ENCODE measurements at places on chromosomes 2 and 18. TPM values are rescaled to one million over a fixed set of nuclear protein-coding genes. Genes with fewer than 3 reads are reported as not detected.

The CFC1 gene
- total RNA-seq: not detected

The B4GALT6 gene
- total RNA-seq: 2.5 TPM

The ACADL gene
- 10.6 TPM for total RNA-seq

The AFF3 gene
- 7.6 TPM for total RNA-seq

The RAB1A gene
- 92.3 TPM for total RNA-seq

The CELF4 gene
- total RNA-seq: 2.2 TPM

The CIB4 gene
- total RNA-seq: not detected

The CCDC148 gene
- not detected for total RNA-seq

The SCN3A gene
- total RNA-seq: 2.0 TPM

GRCh38 chr18:79568543-79569205 lies 110.9 kb upstream of the CTDP1 start:
- no peaks in the 10 kb centered on the region for H3K36me3 ChIP-seq
- no peak overlapping the region for H3K27ac ChIP-seq
- no peak overlapping the region for H3K4me3 ChIP-seq
- no peaks in the 10 kb centered on the region for H3K27me3 ChIP-seq

DNA sequence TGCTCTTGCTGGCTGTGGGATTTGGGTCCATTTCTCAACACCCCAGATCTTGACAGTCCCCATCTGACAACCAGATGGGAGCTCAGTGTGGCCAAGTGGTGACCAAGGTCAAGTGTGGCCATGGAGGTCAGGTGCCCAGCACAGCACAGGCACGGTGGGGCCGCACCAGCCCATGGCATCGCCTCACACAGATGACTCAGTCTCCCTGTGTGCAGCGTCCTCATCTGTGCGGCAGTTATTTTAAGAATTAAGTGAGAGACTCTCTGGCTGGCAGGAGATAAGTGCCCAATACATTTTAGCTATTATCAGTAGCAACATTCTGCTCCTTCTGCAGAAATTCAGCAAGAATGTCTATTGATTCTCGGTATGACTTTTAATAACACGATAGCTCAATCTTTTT lies 167.2 kb downstream of the DDX1 start:
- H3K4me1 ChIP-seq: no peaks in the 10 kb centered on the region
- DNase-seq: no peak
- H3K27ac ChIP-seq: no peak overlapping the region
- no peak overlapping the region for H3K4me3 ChIP-seq
- no peaks in the 10 kb centered on the region for H3K36me3 ChIP-seq

GRCh38 chr2:125857971-125858794 lies 797.8 kb upstream of the GYPC start:
- H3K4me3 ChIP-seq: no peak overlapping the region
- no peaks in the 10 kb centered on the region for H3K27me3 ChIP-seq
- H3K36me3 ChIP-seq: no peaks in the 10 kb centered on the region
- no peak overlapping the region for H3K27ac ChIP-seq
- no peak for DNase-seq

DNA sequence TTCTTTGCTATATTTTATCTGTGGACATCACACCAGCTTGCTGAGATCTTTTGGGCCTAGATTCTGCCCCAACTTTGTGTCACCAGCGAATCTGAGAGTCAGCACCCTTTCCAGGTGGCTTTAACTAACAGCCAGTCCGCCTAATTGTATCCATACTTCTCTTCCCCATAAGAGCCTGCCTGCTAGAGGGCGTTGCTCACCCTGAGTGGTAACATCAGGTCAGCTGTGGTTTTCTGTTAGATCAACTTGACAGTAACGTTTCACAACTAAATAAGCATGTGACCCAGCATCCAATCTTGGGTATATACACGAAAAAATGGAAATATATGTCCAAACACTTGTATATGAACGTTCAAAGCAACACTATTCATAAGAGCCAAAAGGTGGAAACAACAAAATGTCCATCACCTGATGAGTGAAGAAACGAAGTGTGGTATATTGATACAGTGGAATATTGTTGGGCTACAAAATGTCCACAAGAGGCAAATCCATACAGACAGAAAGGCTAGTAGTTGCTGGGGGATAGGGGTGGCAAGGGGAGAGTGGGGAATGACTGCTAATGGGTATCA lies 24.9 kb downstream of the EFHD1 start:
- no peak for DNase-seq
- no peaks in the 10 kb centered on the region for H3K27me3 ChIP-seq
- no peaks in the 10 kb centered on the region for H3K4me1 ChIP-seq
- no peaks in the 10 kb centered on the region for H3K36me3 ChIP-seq
- no peak overlapping the region for H3K4me3 ChIP-seq

GRCh38 chr2:171406044-171406443 lies 27.7 kb downstream of the METTL8 start:
- H3K4me3 ChIP-seq: no peak overlapping the region
- no peak for DNase-seq
- H3K36me3 ChIP-seq: no peaks in the 10 kb centered on the region
- no peak overlapping the region for H3K27ac ChIP-seq
- no peaks in the 10 kb centered on the region for H3K27me3 ChIP-seq

- peaks cover 74% of the 10 kb centered on the region for H3K4me1 ChIP-seq
- DNase-seq: no peak
- peak overlapping the region; percentile 54 for H3K27ac ChIP-seq
- no peak overlapping the region for H3K4me3 ChIP-seq
- no peaks in the 10 kb centered on the region for H3K27me3 ChIP-seq
- no peaks in the 10 kb centered on the region for H3K36me3 ChIP-seq
These were observed 27.2 kb downstream of the TNS1 start for GRCh38 chr2:217975626-217976025.

GRCh38 chr18:22570492-22570891 lies 152.8 kb upstream of the CTAGE1 start:
- no peak overlapping the region for H3K27ac ChIP-seq
- no peak for DNase-seq
- no peaks in the 10 kb centered on the region for H3K36me3 ChIP-seq
- no peaks in the 10 kb centered on the region for H3K4me1 ChIP-seq
- H3K4me3 ChIP-seq: no peak overlapping the region

DNA sequence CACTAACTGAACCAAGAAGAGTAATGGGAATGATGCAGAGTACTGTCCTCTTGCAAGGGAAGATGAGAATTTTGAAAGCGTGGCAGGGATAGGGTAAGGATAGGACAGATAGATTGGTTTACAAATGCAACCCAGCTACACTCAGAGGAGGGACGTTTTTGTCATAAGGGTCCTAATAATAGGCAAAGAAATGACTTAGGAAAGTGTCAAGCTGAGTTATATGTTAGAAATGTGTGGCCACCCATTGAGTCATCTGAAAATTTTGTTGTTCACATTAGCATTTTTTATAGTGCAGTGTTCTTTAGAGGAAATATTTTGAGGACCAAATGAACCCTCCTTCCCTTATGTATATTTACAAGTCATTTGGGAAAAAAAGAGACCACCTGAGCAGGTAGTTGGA lies 137.5 kb downstream of the PHLPP1 start:
- H3K36me3 ChIP-seq: no peaks in the 10 kb centered on the region
- H3K27ac ChIP-seq: no peak overlapping the region
- H3K27me3 ChIP-seq: no peaks in the 10 kb centered on the region
- H3K4me3 ChIP-seq: no peak overlapping the region

GRCh38 chr2:64049633-64050220 lies 30.5 kb upstream of the VPS54 start:
- DNase-seq: no peak
- no peaks in the 10 kb centered on the region for H3K36me3 ChIP-seq
- H3K27ac ChIP-seq: no peak overlapping the region
- H3K4me1 ChIP-seq: peaks cover 8% of the 10 kb centered on the region

GRCh38 chr2:55902971-55903370 lies 20.6 kb downstream of the EFEMP1 start:
- no peaks in the 10 kb centered on the region for H3K36me3 ChIP-seq
- H3K27ac ChIP-seq: no peak overlapping the region
- H3K27me3 ChIP-seq: no peaks in the 10 kb centered on the region
- H3K4me3 ChIP-seq: no peak overlapping the region
- no peaks in the 10 kb centered on the region for H3K4me1 ChIP-seq
- DNase-seq: no peak

GRCh38 chr18:26943906-26944305 lies 78.4 kb upstream of the AQP4 start:
- no peak overlapping the region for H3K4me3 ChIP-seq
- H3K27ac ChIP-seq: no peak overlapping the region
- DNase-seq: no peak
- H3K4me1 ChIP-seq: no peaks in the 10 kb centered on the region
- H3K27me3 ChIP-seq: no peaks in the 10 kb centered on the region
- H3K36me3 ChIP-seq: no peaks in the 10 kb centered on the region

GRCh38 chr2:54575379-54575888 lies 119.3 kb downstream of the SPTBN1 start:
- H3K36me3 ChIP-seq: no peaks in the 10 kb centered on the region
- DNase-seq: no peak
- no peaks in the 10 kb centered on the region for H3K27me3 ChIP-seq
- H3K4me3 ChIP-seq: no peak overlapping the region

- no peak overlapping the region for H3K4me3 ChIP-seq
- no peaks in the 10 kb centered on the region for H3K36me3 ChIP-seq
- H3K27ac ChIP-seq: no peak overlapping the region
- peaks cover 55% of the 10 kb centered on the region for H3K27me3 ChIP-seq
These were observed 1.5 kb downstream of the DLX2 start for GRCh38 chr2:172100935-172101820.

DNA sequence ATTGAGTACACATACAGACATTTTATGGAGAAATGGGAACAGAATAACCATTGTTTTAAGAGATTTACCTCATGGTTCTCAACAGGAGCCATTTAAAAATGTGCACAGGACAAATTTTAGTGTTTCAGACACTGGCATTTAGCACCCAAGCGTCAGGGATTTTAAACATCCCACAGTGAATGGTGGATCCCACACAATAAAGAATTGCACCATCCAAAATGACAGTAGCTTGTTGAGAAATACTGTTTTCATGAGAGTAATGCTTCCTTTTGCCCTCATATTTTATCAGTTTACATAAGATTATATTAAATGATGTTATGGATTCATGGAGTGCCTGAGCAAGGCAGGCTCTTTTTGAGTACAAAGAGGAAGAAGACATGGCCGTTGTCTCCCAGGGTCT lies 54.0 kb downstream of the MFSD6 start:
- no peak overlapping the region for H3K27ac ChIP-seq
- H3K4me1 ChIP-seq: peaks cover 20% of the 10 kb centered on the region
- no peak overlapping the region for H3K4me3 ChIP-seq
- DNase-seq: no peak

- H3K27ac ChIP-seq: no peak overlapping the region
- DNase-seq: no peak
- H3K27me3 ChIP-seq: no peaks in the 10 kb centered on the region
- H3K4me1 ChIP-seq: peaks cover 59% of the 10 kb centered on the region
- H3K36me3 ChIP-seq: no peaks in the 10 kb centered on the region
- no peak overlapping the region for H3K4me3 ChIP-seq
These were observed 26.8 kb downstream of the SH3BP4 start for GRCh38 chr2:234978466-234979203.

DNA sequence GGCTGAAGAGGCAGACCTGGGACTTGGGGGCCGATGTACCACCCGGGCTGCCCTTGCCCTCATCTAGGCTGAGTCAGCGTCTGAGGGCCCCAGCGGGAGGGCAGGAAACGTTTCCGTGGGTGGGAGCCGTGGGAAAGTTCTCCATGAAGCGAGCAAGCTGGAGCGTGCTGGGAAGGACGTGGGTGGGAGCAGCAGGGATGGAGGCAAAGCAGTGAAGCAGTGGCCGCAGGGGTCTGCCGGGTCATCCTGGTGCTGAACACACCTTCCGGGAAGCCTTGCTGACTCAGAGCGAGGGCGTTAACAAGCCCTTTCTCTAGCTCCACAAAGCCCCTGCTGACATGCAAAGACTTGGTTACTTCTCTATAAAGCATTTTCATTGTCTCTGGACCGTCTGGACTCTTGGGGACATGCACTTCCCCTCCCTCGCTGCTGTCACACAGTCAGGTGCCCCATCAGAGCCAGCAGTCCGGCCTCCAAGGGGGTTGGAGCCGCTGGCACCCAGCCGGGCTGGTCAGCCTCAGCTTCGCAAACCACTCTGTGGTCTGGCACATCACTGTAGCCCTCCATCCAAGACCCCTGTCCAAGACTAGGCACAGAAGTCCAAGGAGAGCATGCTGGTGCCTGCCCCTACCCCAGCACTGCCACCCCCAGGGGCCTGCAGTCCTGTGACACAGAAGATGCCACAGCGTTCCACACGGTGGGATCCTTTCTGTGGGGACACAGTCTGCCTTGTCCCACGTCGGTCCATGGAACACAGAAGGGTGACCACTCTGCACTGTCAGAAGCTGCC lies 115.1 kb upstream of the GPC1 start:
- DNase-seq: no peak
- peaks cover 26% of the 10 kb centered on the region for H3K4me1 ChIP-seq
- no peaks in the 10 kb centered on the region for H3K27me3 ChIP-seq
- no peak overlapping the region for H3K4me3 ChIP-seq
- H3K27ac ChIP-seq: no peak overlapping the region

DNA sequence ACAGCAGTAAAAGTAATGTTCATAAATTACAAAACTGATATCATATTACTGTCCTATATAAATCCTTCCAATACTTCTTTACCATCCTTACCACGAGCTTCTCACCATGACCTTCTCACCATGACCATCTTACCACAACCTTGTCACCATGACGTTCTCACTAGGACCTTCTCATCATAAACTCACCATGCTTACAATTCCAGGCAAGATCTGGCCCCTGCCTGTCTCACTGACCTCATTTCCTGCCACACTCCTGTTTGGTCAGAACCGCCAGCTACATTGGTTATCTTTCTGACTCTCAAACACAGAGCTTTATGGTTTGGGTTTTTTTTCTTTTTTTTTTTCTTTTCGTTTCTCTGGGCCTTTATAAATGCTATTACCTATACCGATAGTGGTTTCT lies 827.6 kb downstream of the RNF144A start:
- H3K36me3 ChIP-seq: no peaks in the 10 kb centered on the region
- no peak overlapping the region for H3K4me3 ChIP-seq
- H3K4me1 ChIP-seq: no peaks in the 10 kb centered on the region
- DNase-seq: no peak
- H3K27ac ChIP-seq: no peak overlapping the region

DNA sequence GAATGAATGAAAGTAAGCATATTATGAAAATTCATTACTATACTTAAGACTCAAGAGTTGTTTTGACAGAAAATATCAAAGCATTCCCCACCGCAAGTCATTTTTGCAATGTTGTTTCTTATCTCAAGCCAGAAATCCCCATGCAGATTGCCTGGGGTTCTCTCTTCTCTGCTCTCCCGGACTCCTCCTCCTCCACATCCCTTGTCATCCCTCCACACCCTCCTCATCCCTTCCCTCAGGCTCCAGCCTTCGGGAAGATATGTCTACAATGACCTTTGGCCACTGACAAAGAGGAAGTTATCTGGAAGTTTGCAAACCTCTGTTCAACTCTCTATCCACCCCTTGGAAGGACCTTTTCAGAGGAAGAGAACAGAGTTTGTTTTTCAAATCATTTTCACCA lies 11.9 kb downstream of the TFCP2L1 start:
- no peak overlapping the region for H3K27ac ChIP-seq
- no peak for DNase-seq

- no peak for DNase-seq
- no peaks in the 10 kb centered on the region for H3K27me3 ChIP-seq
These were observed 1.8 kb downstream of the AFF3 start for GRCh38 chr2:100140582-100140981.

Data from vagina (tissue), 2 donors.